ENCODE measurements at places on chromosomes 16 and 17.

- no peak for DNase-seq
These were observed 20.6 kb downstream of the SLC38A10 start for GRCh38 chr17:81274471-81274855.

GRCh38 chr17:81522491-81523401 is 5.4 kb upstream of the FSCN2 start:
- no peak for DNase-seq

DNA sequence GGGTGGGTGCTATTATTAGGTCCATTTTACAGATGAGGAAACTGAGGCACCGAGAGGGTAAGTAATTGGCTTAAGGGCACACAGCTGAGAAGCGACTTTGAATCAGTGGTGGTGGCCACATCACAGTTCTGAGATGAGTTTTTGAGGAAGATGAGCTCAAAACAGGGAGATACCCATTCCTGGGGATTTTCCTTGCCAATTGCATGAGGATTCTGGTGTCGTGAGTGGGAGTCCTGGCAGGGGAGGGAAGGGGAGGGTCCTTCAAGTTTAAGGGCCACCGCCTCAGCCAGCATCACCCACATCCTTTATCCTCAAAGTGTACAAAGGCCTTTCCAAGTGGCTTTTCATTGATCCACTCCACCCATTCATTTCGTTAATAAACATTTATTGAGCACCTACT is 45.3 kb downstream of the IL21R start:
- no peak for DNase-seq

- no peak for DNase-seq
These were observed 20.2 kb downstream of the HIGD1B start for GRCh38 chr17:44867841-44868240.

DNA sequence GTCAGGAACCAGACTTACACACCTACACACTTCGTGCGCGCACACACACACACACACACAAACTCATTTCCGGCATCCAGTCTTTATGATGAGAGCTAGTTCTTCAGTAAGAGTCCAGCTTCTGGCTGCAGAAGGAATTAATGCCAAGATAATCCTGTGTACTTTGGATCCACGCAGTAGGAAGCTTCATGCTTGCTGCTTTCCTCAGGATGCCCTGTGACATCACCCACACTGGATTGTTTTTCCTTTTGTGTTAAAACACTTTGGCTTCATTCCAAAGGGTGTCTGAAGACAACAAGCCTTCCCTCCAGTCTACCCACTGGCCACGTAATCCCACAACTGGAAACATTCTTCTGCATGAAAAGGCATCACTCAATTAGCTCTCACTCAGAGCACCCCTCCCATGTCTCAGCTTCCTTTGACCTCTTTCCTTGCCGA is 35.4 kb downstream of the KCNJ16 start:
- DNase-seq, result no peak

GRCh38 chr17:586920-587685 is 127.5 kb downstream of the VPS53 start:
- no peak for DNase-seq

DNA sequence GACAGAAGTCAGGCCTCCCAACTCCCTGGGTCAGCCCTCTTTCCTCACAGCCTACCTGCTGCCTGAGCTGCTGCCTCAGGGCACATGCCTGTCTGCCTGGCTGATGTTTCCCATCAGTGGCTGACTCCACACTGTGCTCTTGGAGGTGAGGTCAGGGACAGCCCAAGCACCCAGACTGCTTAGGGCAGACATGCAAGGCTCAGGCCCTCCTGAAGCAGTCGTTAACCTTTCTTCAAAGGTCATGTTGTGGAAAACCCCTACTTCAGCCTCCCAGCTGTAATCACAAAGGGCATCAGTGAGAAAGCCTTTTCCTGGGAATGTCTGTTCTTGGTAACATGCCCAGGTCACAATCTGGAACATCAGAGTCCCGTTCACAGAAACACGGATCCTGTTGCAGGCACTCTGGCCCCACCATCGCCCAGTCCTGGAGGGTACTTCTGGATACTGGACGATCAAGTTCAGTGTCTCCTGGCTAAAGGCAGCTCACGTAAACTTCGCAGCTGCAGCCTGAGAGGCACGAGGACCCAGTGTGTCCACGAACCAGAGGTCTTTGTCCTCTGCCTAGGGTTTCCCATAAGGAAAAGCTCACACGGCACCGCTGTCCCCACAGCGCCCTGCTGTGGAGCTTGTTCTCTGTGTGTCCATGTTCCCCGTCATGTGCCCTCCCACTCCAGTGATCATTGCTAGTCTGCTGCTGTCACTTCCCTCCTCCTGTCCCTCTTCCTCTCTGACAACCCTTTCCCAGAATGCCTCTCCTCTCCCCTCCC is 54.9 kb downstream of the GNAO1 start:
- no peak for DNase-seq

- no peak for DNase-seq
These were observed 26.3 kb upstream of the CLEC18B start for GRCh38 chr16:74447578-74447977.

DNA sequence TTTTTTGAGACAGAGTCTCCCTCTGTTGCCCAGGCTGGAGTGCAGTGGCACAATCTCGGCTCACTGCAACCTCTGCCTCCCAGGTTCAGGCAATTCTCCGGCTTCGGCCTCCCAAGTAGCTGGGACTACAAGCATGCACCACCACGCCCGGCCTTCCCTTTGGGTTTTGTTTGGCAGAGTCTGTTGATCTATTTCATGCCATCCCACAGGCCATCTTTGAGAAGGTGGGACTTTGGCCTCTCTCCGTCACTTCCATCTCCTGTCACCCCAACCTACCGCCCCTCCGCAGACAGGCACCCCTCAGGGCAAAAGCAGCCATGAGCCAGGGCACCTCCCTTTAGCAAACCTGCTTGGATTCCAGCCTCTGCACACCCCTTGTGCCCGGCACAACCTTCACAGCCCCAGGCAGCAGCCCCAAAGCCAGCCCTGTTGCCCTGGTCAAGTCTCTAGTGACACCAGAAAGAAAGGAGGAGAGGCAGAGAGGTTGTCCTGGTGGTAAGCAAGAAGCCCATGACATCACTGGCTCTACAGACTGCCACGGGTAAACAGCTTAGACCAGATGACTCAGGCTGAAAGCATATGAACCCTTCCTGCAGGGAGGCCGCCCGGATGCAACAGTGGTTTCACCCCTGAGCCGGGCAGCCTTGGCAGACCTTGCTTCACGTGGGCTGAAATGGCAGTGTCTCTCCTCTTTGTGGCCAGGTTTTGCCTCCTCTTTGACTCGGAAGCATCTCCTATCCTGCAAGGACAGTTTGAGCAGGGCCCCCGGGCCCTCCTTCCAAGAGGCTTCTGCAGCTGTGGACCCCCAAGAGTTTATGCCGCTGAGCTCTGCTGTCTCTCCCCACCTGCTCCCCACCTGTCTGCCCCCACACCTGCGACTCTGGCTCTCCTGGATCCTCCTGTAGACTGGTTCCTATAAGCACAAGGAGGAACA is 8.1 kb upstream of the TIMP2 start:
- no peak for DNase-seq

DNA sequence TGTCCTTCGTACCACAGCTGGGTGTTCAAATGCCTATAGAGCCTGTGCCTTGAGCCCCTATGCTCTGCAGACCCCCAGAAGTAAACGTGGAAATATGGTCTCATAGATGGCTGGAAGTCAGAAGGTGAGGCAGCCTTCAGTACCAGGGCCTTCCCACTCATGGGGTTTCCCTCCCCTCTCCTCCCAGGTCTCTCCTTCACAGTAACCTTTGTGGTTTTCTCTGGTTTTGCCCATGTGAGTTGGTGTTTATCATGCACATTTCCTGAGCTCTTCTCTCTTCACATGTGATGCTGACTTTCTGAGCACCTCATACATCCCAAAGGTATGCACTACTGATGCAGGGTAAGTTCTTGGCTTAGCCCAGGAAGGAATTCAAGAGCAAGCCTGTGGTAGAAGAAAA is 35.4 kb downstream of the TMEM114 start:
- no peak for DNase-seq

- DNase-seq, result no peak
These were observed 22.9 kb downstream of the PIK3R6 start for GRCh38 chr17:8844229-8845218.

- DNase-seq, result no peak
These were observed 346.0 kb downstream of the PMP22 start for GRCh38 chr17:14919094-14919493.

DNA sequence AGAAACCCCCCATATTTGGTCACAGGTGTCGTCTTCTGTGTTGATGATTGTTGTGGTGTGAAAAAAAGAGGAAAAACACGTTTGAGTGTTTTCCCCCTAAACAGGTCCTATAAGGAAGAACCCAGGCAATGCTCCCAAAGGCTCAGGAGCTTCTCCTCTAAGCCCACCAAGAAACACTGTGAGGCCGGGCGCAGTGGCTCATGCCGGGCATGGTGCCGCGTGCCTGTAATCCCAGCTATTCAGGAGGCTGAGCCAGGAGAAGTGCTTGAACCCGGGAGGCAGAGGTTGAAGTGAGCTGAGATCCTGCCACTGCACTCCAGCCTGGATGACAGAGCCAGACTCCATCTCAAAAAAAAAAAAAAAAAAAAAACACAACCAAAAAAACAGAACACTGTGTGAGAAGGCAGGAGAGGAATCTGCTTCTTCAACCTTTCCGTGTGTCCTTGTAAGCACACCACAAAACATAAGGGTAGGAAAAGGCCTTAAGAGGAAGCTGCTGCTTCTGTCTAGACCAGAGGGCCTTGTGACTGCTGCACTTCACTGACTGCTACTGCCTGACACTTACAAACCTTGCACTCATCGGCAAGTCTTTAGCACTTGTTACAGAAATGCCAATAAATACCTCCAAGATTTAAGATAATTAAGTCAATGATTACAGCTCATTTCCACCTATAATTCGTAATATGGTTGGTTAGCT is 9.3 kb downstream of the JPT1 start:
- DNase-seq, result no peak

GRCh38 chr17:63138713-63139112 is 172.7 kb downstream of the TANC2 start:
- DNase-seq, result no peak

DNA sequence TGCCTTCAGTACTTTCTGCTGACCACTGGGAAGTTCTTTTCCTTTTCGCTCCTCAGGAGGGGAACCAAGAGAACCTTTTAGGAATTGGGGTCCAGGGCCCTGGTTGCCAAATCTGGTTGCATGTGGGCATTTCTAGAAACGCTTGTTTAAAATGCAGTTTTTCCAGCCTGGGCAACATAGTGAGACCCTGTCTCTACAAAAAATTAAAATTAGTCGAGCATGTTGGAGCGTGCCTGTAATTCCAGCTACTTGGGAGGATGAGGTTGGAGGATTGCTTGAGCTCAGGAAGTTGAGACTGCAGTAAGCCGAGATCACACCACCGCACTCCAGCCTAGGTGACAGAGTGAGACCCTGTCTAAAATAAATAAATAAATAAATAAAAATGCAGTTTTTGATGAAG is 1.2 kb downstream of the PNPO start:
- no peak for DNase-seq

GRCh38 chr16:47110939-47111338 is 32.8 kb downstream of the NETO2 start:
- no peak for DNase-seq

GRCh38 chr16:85881436-85881835 is 17.5 kb upstream of the IRF8 start:
- DNase-seq, result no peak

DNA sequence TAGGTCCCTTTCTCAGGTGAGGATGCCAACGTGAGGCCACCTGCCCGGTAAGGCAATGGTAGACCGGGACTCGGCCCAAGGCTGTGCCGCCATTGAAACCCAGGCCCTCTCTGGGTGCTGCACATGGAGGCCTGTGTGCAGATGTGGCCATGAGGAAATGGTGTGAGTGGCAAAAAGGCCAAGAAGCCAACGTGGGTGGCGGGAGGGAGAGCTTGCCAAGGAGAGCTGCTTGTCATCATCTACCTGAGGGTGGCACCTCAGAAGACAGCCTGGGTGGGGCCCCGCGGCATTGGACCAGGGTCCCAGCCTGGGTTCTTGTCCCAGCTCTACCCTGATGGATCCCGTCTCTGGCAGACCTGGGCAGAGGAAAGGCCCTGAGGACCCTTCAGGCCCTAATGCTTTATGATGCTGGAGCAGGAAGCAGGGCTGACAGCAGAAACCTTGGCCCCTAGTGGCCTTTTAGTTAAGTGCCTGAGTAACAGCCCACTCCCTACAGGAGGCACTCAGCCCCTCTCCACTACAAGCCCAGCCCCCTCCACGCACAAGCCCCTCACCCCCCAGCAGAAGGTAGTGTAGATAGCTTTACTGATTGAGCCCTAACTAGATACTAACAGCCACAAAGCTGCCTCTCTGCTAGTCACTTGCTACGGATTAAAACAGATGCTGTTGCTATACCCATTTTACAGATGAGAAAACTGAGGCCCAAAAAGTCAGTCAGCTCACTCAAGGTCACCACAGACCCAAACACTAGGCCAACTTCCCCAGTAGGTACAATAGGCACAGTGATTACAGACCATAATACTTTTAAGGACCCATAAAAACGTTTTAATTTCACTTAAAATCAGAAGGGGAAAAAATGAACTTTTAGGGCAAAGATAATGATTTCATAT is 26.2 kb upstream of the KIFC3 start:
- no peak for DNase-seq

- DNase-seq, result no peak
These were observed 107.6 kb upstream of the LHX1 start for GRCh38 chr17:36829676-36830075.

DNA sequence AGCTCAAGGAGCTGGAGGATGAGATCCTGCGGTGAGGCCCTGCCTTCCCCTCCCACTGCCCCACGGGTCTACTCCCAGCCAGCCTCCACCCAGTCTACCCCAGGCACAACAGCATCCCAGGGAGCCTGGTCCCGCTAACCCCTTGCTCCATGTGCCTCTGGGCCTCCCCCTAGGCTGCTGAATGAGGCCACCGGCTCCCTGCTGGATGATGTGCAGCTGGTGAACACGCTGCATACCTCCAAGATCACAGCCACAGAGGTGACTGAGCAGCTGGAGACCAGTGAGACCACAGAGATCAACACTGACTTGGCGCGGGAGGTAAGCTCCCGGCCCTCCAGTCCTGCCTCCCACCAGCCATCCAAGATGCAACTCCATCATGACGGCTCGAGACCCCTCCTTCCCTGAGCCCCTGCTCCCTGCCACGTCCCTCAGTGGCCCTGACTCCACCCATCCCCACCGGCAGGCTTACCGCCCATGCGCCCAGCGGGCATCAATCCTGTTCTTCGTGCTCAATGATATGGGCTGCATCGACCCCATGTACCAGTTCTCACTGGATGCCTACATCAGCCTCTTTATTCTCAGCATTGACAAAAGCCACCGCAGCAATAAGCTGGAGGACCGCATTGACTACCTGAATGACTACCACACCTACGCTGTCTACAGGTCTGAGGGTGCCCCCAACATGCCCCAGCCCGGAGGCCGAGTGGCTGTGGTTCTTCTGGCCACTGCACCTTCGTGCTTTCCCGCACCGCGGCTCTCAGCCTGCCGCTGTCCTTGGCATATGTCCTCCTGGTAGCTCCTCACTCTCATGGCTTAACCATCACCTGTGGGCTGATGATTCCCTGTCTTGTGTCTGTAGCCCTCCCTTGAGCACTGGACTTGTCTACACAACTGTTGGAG is 15.0 kb upstream of the KDM6B start:
- DNase-seq, result no peak

DNA sequence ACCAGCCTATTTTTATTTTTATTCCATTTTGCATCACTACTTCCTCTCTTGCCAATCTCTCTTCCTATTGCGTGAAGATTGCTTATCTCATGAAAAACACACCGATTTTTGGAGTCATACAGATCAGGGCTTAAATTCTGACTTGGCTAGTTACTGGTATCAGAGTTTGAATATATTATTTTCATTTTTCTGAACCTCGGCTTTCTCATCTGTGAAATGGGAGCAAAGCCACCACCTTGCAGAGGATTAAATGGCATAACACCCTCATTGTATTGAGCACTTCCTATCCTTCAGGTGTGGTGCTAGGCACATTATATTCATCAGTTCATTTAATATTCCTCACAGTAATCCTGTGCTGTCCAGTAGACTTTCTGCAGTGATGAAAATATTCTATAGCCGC is 208.8 kb downstream of the HAPSTR1 start:
- DNase-seq, result no peak

Data from stimulated activated CD8-positive, alpha-beta memory T cell treated with anti-CD3 and anti-CD28 coated beads, Interleukin-4, amount 100 ng/mL, for 1 hour (primary cell).